ENCODE measurements at places on chromosomes 4 and X.

GRCh38 chr4:121696170-121696580 lies 605 bp downstream of the ANXA5 start:
- DNase-seq, result peak; percentile 13

DNA sequence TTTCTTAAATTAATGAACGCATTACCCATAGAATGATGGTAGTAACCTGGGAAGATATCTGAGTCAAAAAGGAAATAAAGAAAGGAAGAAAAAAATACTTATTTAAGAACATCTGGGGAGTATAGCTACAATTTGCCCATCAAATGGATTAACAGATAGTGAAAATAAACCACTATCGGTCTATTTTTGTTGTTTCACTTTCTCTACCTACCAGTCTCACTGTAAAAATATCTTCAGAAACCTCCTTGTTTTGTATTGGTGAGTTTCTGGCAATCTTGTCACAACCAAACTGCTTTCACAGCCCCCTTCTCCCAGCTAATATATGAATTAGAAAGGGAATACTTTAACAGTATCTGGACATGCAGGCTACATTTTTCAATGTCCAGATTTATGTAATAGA lies 783.5 kb downstream of the STPG2 start:
- DNase-seq, result no peak

DNA sequence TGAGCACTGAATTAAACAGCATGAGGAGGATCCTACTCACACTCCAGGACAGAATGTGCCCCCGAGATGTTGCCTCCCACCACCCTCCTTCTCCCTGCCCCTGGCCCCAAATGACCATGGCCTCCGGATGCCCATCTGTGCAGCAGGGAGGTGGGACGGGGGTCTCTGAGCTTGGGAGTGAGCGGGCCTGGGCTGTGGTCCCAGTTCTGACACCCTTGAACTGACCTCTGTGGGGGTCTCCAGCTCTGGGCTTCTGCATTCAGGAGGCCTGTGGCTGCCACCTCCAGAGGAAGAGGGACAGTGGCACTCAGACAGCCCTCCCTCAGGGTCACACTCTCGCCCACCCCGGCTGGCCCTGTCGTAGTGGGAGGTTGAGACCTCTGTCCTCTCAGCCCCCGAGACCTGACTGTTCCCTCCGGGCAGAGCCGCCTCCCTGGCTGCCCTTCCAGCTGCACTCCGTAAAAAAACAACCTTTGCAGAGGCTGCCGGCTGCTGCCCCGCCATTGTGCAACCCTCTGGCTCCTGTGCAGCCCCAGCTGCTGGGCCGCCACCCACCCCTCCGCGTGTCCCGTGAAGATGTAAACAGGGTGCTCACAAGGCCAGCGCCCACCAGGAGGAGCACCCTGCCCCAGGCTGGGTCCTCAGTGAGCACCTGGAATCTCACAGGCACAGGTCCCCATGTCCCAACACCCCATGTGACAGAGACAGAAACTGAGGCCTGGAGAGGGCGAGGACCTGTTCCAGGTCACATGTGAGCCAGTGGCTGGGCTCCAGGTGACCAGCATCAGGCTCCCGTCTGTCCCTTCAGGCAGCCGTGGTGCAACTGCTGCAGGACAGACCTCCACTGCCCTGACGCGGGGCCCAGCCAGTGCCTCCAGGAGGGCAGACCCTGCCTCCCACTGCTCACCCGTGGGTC lies 39.6 kb downstream of the HTRA3 start:
- no peak for DNase-seq

GRCh38 chrX:151287954-151288353 lies 109.1 kb upstream of the VMA21 start:
- no peak for DNase-seq

- no peak for DNase-seq
These were observed 29.2 kb downstream of the LGI2 start for GRCh38 chr4:25001509-25001908.

DNA sequence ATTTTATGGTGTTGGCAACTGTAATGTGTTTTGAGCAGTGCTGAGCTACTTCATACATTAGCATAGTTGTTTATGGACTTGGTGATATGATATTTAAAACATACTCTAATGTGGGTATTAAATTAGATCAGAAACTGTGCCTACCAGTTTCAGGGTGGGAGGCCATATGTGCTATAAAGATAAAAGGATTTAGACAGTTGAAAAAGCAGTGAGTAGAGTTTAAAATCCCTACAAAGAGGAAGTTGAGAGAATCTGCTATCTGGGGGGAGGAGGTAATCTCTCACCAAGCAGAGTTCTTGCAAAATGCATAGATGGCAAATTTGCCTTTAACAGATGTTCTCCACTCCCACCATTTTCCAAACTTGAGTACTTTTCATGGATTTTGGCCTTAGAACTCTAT lies 154.5 kb downstream of the SPOCK3 start:
- DNase-seq, result no peak

DNA sequence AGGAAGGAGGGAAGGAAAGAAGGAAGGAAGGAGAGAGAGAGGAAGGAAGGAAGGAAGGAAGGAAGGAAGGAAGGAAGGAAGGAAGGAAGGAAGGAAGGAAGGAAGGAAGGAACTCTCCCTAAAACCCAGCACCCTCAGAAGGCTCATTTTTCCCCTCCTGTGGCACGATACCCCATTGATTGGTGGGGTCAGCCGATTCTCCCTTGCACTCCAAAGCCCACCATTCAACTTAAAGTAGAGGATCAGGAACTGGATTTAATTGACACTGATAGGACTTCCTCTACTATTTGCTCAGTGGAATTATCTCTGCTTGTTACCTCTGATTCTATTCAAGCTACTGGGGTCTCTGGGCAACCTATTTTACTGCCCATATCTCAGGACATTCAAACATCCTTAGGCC lies 199.2 kb upstream of the MAOA start:
- DNase-seq, result no peak

DNA sequence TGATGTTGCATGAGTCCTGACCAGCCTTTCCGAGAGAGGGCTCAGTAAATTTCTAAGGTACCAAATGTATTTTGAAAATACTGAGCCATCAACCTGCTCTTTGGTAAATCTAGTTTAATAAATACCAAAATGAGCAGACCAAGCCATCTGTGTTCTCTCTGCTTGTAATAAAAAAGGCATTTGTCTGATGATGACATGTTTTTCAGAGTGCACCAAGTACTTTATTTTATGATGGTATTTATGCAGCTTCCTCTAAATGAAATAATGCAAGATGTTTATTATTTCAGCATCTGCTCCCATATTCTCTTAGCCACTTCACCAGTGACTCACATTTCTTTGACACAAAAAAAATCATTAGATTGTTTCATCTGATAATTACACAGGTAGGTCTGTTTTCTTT lies 700.5 kb downstream of the TRIML1 start:
- no peak for DNase-seq

DNA sequence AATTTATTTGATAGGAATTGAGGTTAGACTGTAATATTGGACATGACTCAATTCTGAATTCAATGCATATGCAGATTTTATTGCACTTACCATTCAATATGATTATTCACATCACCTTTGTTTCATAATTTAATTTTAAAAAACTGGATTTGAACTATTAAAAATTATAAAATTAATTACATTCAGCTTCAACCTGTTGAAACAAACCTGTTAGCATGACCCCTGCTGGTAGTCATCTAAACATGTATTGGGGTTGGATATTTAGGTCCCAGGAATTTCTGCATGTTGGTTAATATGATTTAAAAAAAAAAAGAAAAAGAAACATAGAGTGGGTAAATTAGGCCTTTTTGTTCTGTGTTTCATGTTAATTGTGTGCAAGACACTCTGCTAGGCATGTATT lies 85.9 kb downstream of the ARSJ start:
- no peak for DNase-seq

- DNase-seq, result no peak
These were observed 5.6 kb upstream of the TEC start for GRCh38 chr4:48275247-48275646.

GRCh38 chr4:40144716-40145115 lies 52.1 kb upstream of the RHOH start:
- no peak for DNase-seq

DNA sequence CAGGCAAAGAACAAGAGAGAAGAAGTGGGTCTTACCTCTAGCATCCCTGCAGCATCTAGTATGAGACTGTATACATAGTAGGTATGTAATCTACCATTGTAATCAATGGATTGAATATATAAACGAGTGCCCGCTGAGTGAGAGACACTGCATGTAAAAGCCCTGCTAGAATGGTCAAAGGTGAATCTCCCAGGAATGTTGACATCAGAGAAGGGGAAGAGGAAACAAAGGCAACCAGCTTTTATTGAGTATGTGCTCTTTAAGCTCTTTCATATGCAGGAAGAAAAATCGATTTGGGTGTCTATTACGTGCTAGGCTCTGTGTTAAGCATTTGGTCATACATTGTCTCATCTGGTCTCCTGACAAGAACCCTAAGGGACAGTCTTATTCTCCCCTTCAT lies 91.9 kb upstream of the KLHL13 start:
- no peak for DNase-seq

DNA sequence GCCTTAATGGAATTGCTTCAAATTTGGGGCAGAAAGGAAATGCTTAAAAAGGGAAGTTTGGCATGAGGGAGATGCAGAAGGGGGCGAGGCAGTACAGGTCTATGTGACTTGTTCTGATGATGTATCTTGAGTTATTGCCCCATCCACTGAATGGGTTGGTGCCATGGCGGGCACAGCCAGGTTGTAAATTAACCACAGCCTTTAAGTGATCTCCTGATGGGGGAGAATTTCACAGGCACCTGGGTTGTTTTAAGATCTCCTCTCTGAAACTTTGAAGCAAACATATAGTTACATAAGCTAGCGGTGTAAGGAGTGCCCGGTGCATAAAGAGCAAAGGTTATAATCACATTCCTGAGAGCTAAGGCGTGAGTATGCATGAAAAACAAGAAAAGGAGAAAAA lies 37.0 kb downstream of the NPY5R start:
- DNase-seq, result no peak

- DNase-seq, result no peak
These were observed 13.1 kb upstream of the COQ2 start for GRCh38 chr4:83297548-83298260.

DNA sequence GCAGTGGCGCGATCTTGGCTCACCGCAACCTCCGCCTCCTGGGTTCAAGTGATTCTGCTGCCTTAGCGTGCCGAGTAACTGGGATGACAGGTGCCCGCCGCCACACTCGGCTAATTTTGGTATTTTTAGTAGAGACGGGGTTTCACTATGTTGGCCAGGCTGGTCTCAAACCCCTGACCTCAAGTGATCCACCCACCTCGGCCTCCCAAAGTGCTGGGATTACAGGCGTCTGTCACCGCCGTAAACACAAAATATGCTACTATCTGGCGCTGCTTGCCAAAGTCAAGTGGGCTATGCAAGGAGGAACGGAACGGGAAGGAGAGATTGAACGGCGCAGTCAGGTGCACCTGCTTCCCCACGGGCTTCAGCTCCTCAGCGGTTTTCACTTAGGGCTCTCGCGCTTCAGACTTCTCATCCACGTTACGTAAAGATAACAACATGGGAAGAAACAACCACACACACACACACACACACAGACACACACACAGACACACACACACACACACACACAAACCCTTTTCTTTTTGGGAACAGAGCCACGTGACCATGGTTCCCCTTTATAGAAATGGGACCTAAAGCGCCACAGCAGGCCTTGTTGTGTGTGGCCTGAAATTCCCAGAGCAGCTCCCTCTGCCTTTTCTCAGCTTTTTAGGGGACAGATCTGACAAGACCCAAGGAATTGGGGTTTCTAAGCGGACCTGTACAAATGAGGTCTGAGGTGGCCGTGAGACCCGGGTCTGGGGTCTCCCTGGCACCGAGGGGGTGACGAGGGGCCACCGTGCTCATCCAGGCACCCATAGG lies 1.5 kb downstream of the P2RY8 start:
- no peak for DNase-seq

DNA sequence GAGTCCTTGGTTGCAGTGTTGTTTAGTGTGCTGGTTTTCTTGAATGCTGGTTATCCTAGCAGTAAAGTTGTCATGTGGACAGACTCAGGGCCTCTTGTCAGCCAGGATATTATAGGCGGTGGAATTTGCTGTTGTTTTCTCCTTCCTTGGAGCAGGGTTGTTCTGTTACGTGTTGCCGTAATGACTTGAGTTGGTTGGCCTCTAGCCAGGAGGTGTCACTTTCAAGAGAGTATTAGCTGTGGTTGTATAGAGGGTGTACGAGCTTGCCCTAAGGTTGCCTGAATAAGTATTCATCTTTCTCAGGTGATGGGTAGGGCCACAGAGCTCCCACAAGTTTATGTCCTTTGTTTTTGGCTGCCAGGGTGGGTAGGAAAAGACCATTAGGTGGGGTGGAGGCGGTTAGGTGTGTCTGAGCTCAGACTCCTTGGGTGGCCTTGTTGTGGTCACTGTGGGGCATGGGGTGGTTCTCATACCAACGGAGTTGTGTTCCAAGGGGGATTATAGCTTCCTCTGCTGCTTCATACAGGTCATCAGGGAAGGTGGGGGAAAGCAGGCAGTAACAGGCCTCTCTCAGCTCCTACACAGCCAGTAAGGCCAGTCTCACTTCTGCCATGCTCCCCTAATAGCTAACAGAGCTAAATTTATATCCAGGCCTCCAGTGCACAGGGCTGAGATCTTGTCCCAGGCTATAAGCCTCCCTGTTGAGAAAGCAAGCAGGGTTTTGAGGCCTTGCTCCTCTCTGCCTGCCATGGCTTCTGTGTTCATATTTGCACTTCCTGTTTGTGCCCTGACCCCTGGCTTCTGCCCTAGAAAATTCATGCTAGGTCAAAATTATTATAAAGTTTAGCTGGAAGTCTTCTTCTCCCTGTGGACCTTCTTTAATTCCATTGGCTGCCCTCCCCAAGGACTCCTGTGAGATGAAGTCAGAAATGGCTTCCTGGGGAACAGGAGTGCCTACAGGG lies 594.7 kb downstream of the RAPGEF2 start:
- DNase-seq, result no peak

DNA sequence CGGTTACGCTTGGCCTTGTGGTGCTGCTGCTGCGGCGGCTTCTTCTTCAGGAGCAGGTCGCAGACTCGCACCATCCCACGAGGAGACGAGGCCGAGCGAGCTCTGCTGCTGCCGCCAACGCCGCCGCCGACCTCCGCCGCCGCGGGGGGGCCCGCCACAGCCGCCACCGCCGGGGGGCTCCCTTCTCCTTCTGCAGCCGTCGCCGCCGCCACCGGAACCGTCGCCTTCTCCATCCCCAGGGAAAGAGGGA lies 237 bp downstream of the ANKRD17 start:
- no peak for DNase-seq

- DNase-seq, result no peak
These were observed 6.5 kb downstream of the PLCXD1 start for GRCh38 chrX:287670-288069.

GRCh38 chr4:189206953-189207352 lies 733.7 kb upstream of the FRG1 start:
- no peak for DNase-seq

- DNase-seq, result no peak
These were observed 57.6 kb downstream of the PLAC1 start for GRCh38 chrX:134600714-134601113.
